Right kidney (tissue), 9 donors: ENCODE measurements at places on chromosomes 5 and 9.
A peak's percentile ranks its signal among the peaks of the same experiment; 100 is the strongest.

DNA sequence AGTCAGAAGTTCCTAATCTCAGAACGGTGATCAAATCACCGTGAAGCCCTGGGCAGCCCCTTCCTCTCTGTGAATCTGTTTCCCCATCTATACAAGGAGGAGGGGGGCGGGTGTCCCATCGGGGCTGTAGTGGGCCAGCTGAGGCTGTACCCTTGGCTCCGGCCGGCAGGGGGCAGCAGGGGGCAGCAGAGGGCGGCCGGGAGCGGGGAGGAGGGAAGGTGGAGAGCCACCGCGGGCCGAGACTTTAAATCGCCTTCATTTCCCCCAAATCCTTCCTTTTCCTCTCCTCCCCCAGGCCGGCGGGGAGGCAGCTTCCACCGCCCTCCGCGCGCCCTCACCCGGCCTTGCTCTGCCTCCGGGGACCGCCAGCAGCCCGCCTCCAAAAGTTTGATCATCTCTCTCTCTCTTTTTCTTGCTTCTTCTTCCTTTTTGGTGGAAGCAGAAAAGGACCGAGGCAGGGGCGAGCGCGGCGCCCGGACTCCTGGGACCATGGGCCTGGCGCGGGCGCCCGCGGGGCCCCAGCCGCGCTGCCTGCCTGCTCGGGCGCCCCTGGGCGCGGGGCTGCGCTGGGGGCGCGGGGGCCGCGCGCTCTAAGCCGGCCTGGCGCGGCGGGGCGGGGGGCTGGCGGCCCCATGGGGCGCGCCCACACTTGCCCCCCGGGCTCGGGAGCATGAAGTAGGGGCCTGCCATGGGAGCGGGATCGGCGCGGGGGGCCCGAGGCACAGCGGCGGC, at the start of gene COL27A1:
Gene COL27A1, plus strand, starts transcription at position 275 of the 732 bp plus-strand sequence. Its CDS starts 414 bp downstream, at position 689.
- DNase-seq, result peak; percentile 82

DNA sequence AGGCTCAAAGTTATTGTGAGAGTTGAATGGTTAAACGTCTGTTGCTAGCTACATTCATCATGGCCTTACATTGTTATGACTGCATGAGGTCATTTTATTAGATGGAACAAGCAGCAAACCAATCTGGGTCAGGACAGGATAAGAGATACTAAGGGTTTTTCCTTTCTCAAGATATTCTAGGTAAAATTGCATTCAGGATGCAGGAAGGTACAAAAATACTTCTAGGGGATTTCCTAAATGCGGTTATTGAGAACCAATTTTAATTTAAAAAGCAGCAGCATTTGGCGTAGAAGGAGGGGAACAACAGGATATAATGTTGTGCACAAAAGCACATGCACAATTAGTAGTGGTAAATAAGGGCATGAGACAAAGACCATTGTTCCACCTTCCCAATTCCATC, 39.2 kb upstream of the LURAP1L start:
- DNase-seq, result no peak

GRCh38 chr5:60677850-60678664, 21.9 kb downstream of the DEPDC1B start:
- DNase-seq, result no peak

- no peak for DNase-seq
Measured at GRCh38 chr9:9275601-9276000, 1337.2 kb downstream of the PTPRD start.

- DNase-seq, result no peak
Measured at GRCh38 chr5:133497608-133498348, 114.6 kb downstream of the FSTL4 start.

DNA sequence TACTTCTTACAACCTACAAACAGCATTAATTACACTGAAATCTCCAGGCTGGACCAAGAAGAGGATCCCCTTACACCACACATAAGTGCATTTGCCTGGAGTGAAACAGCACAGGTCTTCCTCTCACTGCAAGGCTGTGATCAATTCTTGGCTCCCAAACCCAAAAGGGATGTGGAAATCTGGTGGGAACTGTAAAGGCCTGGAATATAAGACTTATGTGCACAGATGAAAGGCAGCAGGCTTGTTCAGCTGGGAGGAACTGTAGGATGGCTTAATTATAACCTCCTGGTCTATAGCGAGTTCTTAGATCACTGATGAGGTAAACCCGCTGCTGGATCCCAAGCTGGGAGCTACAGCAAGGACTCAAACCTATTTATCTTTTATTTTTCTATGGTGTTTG, 182.9 kb upstream of the TNC start:
- DNase-seq, result no peak

DNA sequence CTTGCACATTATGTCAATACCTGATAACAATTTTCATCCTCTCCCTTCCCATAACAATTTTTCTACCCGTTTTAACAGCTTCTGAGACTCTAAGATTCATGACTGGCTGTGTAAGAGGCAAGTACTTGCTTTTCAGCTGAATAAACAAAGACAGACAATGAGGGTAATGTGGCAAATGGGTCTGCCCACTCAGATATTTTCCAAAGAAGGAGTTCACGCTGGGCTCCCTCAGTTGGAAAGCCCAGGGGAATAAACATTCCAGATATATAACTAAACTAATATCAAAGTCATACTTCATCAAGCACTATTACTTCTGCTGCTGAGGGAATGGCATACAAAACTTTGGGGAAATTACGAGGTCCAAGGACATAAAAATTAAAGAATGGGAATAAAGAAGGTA, 24.4 kb downstream of the MEGF9 start:
- no peak for DNase-seq

GRCh38 chr9:131589993-131590392, 44.7 kb downstream of the PRRT1B start:
- no peak for DNase-seq

DNA sequence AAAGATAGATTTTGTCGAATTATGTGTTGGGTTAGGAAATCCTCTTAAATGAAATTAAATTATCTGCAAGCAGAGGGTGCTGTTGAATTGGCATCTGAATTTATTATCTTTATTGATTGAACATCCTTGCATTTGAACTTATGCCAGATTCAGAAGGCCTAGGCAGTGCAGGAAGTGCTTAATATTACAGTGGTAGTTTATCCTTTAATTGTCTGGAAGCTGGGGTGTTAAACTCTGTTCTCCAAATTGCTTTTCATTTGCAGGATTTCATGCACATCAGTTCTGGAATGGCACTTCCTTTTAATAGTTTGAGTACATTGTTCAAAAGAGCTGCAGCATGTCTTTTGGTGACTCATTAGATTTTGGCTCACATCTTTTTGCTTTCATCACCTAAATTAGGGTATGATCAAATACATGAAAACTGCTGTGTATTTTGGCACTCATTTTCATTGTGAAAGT, 186.3 kb downstream of the KDM4C start:
- DNase-seq, result no peak

DNA sequence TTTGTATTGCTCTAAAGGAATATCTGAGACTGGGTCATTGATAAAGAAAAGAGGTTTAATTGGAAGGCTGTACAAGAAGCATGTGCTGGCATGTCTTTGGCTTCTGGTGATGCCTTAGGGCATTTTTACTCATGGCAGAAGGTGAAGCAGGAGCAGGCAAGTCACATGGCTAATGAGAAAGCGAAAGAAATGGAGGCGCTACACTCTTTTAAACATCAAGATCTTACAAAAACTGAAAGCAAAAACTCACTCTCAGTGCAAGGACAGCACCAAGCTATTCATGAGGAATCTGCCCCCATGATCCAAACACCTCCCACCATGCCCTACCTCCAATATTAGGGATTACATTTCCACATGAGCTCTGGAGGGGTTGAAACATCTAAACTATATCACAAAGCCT, 1458.8 kb upstream of the ACO1 start:
- DNase-seq, result no peak

DNA sequence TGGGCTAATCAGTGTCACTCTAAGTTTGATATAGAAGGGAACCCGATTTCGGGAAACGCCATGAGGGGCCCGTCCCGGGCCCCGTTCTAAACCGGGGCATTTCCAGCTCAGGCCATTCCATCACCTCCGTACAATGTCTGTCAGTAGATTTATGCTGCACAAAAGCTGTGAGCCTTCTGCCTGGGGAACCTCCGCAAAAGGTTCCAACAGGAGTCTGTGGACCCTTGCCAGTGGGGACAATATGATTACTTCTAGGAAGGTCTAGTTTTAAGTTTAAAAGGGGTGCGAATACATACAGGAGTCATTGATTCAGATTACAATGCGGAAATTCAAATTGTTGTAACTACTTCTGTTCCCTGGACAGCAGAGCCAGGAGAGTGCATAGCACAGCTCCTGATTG, 57.6 kb downstream of the RAPGEF1 start:
- DNase-seq, result peak; percentile 32

GRCh38 chr5:83991566-83992224, 271.0 kb upstream of the HAPLN1 start:
- no peak for DNase-seq
